ENCODE measurements at places on chromosomes 12 and 14. TPM values are rescaled to one million over a fixed set of nuclear protein-coding genes. Genes with fewer than 3 reads are reported as not detected.
A peak's percentile ranks its signal among the peaks of the same experiment; 100 is the strongest.

GALNT16 gene
- 10.7 TPM for total RNA-seq

SDR9C7 gene
- 0.22 TPM for total RNA-seq

MMP14 gene
- total RNA-seq, result 232 TPM

TSPAN19 gene
- total RNA-seq, result 0.04 TPM

DNA sequence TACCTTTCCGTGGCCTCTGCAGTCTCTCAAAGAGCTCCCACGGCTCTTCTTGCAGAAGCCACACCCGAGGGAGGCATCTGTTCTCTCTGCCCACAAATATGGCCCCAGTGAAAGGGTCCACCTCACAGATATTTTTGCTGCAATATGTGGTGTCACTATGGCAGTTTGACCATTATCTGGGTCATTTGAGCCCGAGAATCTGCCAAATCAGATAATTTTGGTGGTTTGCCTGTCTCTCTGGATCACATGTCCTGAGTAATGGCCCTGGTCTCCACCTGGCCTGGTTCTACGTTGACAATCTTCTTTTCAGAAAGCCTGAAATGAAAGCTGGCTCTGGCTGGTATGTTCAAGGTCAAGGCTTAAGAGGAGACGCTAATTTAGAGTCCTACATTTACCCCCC, 5.7 kb upstream of the WSCD2 start:
- DNase-seq, result no peak

DNA sequence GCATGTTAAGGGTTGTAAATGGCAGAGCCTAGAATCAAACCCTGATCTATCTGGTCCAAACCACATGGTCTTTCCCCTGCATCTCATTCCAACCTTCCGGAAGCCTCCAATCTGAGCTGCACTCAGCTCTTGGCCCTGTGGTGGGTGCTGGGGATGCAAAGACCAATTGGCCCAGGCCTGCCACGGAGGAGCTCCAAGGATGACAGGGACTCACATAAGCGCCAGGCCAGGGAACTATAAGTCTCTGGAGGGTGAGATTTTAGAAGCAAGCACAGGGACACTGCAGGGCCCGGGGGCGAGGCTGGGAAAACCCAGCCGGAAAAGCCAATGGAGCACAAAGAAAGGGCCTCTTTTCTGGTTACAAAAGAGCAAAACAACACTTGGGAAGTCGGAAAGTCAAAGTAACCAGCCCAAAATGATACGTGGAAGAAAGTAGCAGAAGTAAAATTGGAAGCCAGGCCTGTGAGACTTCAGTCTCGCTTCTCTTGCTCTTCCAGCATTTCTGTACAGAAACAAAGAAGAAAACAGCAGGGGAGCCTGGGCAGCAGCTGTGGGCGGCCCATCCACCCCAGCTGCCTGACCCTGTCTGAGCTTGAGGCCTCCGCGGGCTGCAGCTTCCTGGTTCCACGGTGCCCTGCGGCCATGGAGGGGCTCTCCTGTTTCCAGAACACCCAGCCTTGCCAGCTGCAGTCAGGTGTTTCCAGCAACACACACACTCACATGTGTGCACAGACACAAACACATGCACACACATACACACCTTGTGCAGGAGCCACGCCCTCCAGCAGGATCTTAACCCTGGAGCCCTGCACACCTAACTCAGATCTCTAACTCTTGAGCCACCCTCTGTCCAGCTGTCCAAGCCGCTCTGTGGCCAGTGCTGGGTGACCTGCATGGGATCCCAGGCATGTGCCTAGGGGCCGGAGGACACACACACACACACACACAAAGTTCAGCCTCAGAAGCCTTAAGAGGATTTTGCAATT, 178.2 kb downstream of the BCL11B start:
- peak; percentile 40 for DNase-seq

DNA sequence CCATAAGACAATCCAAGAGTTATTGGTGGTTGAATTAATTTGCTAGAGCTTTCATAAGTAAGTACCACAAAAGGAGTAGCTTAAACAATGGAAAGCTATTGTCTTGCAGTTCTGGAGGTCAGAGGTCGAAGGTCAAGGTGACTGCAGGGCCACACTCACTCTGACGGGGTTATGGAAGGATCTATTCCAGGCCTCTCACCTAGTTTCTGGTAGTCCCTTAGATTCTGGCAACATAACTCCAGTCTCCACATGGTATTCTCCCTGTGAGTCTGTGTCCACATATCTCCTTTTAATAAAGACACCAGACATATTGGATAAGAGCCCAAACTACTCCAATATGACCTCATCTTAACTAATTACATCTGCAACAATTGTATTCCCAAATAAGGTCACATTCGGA, 273.4 kb downstream of the FOXN3 start:
- no peak for DNase-seq

DNA sequence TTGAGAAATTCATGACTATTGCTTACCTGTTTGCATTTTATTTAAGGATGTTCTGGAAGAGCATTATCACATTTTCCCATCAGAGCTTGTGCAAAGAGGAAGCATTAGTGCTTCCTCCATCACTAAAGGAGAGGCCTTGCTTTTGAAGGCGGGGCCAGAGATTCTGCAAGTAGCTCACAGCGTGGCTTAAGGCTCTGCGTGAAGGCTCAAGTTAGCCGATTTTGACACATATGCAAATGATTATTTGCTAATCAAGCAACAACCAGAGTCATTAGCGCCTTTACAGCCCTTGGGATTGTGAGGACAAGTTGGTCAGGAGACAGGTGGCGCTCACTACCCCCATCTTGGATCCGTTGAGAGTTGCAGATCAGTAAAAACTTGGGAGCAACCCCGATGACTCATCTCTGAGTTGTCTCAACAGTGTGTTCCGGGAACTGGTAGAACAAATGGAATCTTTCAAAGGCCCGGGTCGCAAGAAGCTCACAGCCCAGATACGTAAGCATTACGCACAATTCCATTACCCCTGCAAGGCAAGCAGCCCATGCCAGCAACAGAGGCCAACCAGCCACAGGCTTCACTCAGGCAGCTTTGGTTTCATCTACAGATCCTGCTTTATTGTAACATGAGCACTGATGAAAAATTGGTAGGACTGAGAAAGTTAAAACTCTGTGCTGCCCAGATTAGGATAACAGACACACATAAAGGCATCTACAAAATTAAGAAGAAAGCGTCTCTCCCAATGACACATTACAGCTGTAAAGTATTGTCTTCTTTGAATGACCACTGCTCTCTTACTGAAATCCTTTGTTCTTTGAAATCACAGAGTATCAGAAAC, 34.9 kb upstream of the SPTSSA start:
- DNase-seq, result peak; percentile 97

GRCh38 chr12:8813572-8814357, 8.7 kb upstream of the A2ML1 start:
- no peak for DNase-seq

- no peak for DNase-seq
Measured at GRCh38 chr14:79861111-79861510, 350.2 kb downstream of the DIO2 start.

DNA sequence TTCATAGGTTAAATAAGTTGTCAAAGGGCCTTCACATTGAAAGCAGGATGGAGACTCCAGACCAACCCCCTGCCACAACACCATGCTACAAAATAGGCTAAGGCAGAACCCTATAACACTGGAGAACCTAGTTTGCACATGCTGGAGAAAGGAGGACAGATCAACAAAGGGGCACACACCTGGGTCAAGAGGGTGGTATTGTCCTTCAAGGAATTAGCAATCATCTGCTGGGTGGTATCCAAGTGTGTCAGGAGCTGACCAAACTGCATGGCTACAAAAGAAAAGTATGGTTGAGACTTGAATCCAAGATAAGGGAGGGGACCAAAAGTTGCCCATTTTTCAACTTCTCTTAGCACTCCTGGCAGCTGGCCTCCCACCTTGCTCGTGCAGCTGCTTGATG, 9.2 kb downstream of the MBD6 start:
- no peak for DNase-seq

DNA sequence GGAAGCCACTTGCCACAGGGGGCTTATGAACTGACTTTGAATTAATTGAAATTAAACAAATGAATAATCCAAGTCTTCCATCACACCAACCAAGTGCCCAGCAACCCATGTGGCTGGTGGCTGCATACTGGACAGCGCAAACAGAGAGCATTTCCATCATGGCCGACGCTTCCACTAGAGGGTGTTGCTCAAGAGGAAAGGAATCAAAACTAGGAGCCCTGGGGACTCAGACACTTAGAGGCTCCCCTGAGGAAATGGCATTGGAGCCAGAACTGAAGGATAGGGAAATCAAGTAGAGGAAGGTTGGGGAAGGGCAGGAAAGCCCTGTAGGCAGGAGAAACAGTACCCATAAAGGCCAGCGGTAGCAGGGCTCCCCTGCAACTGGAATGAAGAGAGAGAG, 50.6 kb upstream of the NUAK1 start:
- no peak for DNase-seq

All from muscle of leg (tissue), 16 donors.